Placental pericyte (primary cell): ENCODE measurements at places on chromosomes 12 and 14. TPM values are rescaled to one million over a fixed set of nuclear protein-coding genes. Genes with fewer than 3 reads are reported as not detected.

ENDOU gene
- under 0.01 TPM in 1 of 2 replicates, not detected in the other for total RNA-seq

SMAGP gene
- 6.6 and 23.6 TPM in 2 replicates for total RNA-seq

WSCD2 gene
- total RNA-seq: not detected in 2 replicates

CFL2 gene
- total RNA-seq: 82.7 and 118 TPM in 2 replicates

CLEC12A gene
- total RNA-seq: 0.14 TPM in 1 of 2 replicates, not detected in the other

ACYP1 gene
- total RNA-seq: 1.3 and 8.9 TPM in 2 replicates

MGST1 gene
- 25.5 and 60.2 TPM in 2 replicates for total RNA-seq

CCDC175 gene
- not detected in 2 replicates for total RNA-seq

BEGAIN gene
- under 0.01 and 0.14 TPM in 2 replicates for total RNA-seq
